ENCODE measurements at places on chromosomes 11 and 22.
A peak's percentile ranks its signal among the peaks of the same experiment; 100 is the strongest.

- no peak for DNase-seq
Observed at GRCh38 chr11:31689559-31689958, 121.6 kb downstream of the PAX6 start.

- DNase-seq = peak; percentile 69
Observed at GRCh38 chr11:66100272-66101065, 30.4 kb downstream of the PACS1 start.

DNA sequence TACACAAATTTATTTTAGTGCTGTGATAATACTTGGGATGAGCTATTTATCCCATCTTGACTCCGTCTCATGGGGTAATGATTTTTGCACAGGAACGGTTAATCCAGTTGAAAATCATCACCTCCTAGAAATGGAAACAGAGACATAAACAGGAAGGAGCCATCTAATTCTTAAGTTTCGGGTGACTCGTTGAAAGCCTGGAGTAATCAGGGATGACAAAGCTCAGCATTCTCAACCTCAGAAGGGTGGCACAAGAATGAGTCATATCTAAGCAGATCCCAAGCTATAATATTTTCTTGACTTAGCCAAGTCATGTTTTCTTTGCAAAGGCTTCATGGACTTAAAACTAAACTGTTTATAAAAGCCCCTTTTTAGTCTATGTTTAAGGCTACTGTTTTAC lies 280.8 kb upstream of the CCDC90B start:
- no peak for DNase-seq

GRCh38 chr11:7020183-7020917 lies at the start of the genes NLRP14 and ZNF214:
Gene NLRP14, plus strand, starts transcription at chr11:7020479. Its CDS starts 18,108 bp downstream, at chr11:7038587.
Gene ZNF214, minus strand, starts transcription at chr11:7020346. Its CDS starts 17,511 bp downstream, at chr11:7002835.
- peak; percentile 46 for DNase-seq

GRCh38 chr11:37511425-37511933 lies 913.4 kb upstream of the RAG2 start:
- no peak for DNase-seq

- no peak for DNase-seq
Observed at GRCh38 chr11:120522021-120522420, 10.5 kb downstream of the GRIK4 start.

GRCh38 chr11:43555186-43555585 lies 125.4 kb upstream of the HSD17B12 start:
- no peak for DNase-seq

DNA sequence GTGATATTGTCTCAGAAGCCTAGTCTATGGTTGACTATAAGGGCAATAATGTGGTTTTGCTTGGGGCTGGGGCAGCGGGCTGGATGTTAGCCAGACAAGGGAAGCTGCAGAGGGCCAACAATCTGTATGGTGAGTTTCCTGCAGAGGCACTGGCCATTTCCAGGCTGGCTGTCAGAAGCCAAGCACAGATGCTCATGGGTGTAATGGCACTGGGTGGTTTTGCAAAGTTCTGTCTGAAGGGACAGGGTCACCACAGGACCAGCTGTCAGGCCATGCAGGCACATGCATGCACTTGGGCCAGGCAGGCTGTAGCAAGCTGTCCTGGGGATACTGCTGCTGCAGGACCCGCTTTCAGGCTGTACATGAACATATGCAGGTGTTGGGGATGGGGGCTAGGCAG lies 41.7 kb upstream of the MUC15 start:
- DNase-seq = no peak

GRCh38 chr11:1060852-1061616 lies 13.6 kb upstream of the MUC2 start:
- DNase-seq = no peak

- DNase-seq = no peak
Observed at GRCh38 chr11:107044503-107044902, 26.2 kb upstream of the GUCY1A2 start.

- DNase-seq = peak; percentile 67
Observed at GRCh38 chr22:39873965-39874364, 19.6 kb downstream of the ENTHD1 start.

- peak; percentile 6 for DNase-seq
Observed at GRCh38 chr11:113806406-113806805, 26.8 kb downstream of the CLDN25 start.

DNA sequence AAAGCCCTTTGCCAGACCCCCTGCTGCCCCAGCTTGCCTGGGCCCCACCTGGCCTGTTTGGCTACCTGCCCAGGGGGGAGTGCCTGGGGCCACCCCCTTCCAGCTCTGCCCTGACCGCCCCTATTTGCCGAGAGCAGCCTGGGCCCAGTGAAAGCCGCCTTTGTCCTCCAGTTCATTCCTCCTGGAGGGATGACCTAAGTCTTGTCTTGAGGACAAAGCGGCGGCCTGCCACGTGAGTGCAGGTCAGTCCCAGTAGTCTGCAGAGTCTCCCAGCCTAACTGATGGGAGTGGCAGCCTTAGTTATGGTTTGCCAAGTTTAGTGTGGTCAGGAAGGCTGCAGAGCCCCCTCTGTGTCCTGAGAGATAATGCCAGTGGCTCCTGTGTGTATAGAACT lies 115.9 kb upstream of the CRYBB3 start:
- DNase-seq = no peak

DNA sequence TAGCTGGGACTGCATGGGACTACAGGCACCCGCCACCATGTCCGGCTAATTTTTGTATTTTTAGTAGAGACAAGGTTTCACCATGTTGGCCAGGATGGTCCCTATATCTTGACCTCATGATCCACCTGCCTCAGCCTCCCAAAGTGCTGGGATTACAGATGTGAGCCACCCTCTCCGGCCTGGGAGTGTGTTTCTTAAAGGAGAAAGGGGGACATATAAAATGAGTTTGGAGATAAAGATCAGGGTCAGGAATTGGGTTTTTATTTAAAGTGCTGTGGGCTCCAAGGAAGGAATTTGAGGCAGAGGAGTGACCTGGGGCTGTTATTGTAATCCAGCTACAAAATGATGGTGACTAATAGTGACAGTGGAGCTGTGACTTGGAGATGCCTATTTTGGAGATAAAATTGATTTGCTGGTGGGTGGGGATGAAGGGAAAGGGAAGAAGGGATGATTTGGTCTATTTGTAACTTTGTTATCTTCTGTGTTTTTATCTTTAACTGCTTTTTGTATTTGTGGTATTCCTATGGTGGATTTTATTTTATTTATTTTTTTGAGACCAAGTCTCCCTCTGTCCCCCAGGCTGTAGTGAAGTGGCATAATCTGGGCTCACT lies 5.0 kb downstream of the CRKL start:
- DNase-seq = no peak

DNA sequence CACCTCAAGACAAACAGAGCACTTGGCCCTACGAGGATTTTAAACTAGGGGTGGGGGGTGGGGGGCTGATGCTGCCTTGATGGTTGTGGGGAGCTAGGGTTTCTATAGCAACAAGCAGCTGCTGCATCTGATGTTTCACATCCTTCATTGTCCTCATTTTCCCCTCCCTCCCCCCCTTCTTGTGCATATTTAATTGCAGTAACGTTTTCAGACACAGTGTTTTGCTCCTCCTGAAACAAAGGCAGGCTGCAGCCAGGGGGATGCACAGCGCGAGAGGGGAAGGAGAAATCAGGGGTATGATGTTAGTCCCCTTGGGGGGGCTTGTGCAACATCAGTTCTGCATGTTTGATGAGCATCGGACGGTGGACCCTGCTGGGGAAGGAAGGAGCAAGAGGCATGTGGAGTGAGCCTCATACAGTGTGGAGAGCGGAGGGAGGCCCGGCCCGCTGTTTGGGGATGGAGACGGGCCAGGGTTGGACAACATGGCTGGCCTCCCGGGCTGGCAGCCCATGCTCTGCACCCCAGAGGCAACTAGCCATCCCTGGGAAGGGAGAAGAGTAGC lies 208.3 kb downstream of the CEP164 start:
- no peak for DNase-seq

DNA sequence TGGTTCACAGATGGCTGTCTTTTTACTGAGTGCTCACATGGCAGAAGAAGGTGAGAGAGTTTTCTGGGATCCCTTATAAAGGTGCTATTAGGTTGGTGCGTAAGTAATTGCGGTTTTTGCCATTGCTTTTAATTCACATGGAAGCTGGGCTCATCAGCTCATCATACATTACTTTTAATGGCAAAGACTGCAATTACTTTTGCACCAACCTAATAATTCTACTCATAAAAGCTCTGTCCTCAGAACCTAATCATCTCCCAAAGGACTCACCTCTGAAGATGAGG lies 23.0 kb downstream of the RCN1 start:
- DNase-seq = no peak

GRCh38 chr11:126893796-126894195 lies 106.8 kb downstream of the KIRREL3 start:
- DNase-seq = no peak

DNA sequence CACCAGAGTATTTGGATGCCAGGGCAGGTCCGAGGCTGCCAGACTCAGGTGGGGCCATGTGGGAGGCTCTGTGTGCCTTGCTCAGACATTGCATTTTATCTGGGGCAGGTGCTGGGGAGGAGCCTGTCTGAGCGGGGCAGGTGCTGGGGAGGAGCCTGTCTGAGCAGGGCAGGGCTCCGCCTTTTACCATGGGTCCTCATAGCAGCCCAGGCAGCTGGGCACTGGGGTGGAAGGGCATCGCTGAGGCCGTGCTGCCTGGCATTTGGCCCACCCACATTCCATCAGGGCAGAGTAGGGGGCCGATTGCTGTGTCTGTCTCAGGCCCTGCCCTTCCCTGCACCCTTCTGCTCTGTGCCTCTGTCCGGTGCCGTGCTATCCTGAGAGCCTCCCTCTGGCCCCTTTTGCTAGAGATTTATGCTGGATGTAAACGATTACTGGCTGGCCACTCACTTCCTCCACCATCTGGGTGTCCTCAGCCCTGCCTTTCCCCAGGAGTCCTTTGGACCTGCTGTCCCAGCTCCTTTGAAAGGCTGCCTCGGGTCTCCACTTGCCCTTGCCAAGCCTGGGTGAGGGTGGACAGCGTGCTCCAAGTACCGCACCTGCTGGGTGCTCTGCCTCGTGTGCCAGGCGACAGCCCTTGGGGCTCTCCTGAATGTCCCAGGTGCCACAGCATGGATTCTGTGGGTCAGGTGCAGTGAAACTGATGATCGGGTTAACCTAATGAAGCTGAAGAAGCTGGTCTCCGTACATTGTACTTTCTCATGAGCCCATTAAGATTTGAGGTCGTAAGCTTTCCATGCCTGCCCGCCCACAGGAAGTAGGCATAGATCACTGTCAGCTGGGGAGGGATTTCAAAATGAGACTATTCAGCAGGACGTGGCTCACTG lies 281.6 kb downstream of the TBC1D22A start:
- peak; percentile 57 for DNase-seq

DNA sequence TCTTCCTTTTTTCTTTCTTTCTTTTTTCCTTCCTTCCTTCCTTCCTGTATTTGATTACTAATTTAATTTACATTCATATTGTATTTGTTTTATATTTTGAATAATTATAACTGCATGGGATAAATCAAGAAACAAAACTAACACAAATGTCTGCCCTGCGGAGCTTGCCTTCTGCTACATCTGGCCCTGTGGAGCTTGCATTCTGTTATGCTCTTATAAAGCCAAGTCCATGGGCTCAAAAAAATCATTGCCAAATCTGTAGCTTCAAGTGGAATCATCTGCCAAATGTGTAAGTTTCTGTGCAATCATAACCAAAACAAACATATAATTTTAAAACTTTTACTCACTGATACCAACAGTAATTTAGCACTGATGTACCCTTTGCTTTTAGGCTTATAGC lies 8.0 kb upstream of the OR52J3 start:
- no peak for DNase-seq

GRCh38 chr11:118338637-118339061 lies 3.9 kb downstream of the CD3D start:
- DNase-seq = peak; percentile 6

DNA sequence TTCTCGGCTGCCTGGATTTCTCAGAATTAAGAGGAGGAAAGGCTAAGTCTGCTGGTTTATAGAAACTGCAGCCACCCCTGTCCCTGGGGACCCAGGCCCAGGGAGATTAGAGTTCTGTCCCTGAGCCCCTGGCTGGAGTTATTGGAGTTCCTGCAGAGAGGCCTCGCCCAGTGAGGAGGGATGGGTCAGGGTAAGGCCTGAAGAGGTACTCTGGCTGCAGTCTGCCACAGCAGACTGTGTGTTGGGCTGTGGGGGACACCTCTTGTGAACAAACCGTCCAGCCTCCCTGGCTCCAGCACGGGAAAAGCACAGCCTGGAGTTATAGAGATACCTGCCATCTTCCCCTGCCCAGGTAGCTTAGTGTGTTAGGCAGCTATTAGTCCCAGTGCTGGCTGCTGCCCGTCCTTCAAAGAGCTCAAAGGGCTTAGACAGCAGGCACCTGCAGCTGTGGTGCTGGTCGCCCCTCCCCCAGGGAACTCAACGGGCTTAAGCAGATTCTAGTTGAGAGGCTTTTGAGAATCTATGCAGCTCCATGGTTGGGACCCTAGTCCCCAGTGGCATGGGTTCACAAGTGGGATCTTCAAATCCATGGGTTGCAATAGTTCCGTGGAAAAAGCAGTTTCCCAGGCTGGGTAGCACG lies 36.6 kb upstream of the MUC15 start:
- DNase-seq = no peak

DNA sequence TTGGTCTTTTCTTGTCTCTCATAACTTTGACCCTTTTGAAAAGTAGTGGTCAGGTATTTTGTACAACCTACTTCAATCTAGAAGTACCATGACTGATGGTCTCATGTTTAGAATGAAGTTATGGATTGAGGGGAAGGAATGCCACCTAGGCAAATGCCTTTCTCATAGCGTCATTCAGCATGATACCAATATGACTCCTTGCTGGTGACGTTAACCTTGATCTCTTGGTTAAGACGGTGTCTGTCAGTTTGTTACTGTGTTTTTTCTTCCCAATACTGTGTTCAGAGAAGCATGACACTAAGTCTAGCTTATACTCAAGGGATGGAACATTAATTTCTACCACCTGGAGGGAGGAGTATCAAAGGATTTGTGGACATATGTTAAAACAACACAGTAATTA lies 130.9 kb downstream of the KIF18A start:
- no peak for DNase-seq

- DNase-seq = no peak
Observed at GRCh38 chr11:31069447-31070205, 299.9 kb downstream of the DCDC1 start.

DNA sequence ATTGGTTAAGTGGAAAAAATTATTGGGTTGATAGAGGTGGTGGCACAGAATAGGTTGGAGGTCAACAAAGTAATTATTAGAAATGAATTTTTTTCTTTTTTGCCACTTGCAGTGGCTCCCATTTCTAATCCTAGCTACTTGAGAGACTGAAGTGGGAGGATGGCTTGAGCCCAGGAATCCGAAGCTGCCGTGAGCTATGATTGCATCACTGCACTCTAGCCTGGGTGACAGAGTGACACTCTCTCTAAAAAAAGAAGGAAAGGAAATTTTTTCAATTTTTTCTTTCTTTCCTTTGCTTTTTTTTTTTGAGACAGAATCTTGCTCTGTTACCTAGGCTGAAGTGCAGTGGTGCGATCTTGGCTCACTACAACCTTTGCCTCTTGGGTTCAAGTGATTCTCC lies 2.2 kb upstream of the BCO2 start:
- no peak for DNase-seq

DNA sequence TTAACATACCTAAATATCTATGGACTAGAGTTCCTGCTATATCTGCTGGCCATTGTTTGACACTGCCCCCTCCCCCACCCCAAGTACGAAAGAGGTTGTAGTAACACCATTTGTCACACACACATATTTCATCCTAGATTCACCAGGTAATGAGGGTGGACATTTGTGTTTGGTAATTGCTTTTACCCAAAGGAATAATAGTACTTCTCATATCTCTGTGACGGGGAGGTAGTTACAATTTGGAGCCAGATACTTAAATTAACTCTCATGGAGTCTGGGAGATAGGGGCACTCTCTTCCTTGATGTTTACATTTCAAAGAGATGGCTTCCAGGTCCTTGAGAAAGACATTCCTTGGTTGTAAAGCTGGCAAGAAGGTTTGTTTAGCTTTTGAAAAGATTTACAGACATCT lies 38.7 kb downstream of the REXO2 start:
- DNase-seq = no peak
